Activated CD4-positive, alpha-beta T cell treated with anti-CD3 and anti-CD28 coated beads for 4 hours (primary cell): ENCODE measurements at places on chromosomes 7 and 10.
A peak's percentile ranks its signal among the peaks of the same experiment; 100 is the strongest.

GRCh38 chr7:149820622-149821190, 17.5 kb upstream of the ZNF862 start:
- DNase-seq = no peak

DNA sequence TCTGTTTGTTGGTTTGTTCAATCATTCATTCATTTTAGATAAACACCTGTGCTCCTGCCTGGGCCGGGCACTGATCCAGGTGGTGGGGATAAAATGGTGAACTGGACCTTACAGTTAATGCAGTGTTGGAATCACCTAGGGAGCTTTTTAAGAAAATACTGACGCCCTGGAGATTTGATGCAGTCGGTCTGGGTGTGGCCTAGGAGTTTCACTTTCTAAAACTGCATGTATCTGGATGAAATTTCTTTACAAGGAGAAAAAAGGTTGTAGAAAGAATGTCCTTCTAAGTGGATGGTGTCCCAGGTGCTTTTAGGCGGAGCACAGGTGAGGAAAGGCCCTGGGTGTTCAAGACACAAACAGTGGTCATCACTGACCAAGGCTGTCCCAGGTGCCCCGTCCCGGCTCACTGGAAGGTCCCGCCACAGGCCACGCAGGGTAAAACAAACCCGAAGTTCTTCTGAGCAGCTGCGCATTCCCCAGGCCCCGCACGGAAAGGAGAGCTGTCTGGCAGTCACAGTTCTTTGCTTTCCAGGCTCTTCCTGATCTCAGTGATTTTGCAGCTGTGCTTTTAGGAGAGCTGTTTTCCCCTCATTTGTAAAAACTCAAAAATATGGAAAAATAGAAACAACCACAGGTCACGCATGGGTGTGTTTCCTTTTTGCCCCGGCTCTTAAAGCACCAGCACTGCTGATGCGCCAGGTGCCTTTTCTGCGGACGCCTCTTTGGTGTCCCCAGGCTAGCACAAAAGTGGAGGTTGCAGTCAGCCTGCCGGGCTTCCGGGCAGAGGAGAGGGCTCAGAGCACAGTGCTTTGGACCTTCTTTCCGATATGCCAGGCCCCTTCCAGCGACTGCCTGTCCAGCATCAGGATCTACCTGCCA, 161.9 kb downstream of the GRK5 start:
- DNase-seq = no peak

DNA sequence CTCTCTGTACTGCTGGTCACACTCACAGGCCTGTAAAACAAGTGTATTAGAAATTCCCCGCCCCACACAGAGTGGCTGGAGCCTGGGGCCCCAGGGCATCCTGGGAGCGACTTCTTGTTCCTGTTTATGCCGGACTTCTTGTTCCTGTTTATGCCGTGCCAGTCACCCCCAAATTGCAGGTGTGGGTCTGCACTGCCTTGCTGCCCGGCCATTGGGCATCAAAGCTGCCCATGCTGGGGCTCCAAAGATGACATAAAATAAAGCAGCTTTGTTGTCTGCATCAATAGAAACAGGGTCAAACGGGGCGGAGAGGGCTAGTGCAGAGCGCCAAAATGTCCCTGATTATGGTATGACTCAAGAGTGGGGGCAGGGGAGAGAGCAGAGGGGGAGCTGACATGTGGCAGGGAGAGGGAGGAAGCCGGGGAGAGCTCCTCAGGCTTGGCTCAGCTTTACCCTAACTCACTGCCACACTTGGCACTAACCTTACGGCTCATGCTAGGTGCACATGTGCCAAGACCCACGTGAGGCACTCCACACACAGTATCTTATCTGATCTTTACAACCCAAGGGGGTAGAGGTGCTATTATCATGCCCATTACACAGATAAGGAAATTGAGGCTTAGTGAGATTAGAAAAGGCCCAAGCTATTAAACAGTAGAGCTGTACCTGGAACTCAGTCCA, 98.4 kb downstream of the PIP4K2A start:
- peak; percentile 32 for DNase-seq

- DNase-seq = no peak
Observed at GRCh38 chr7:44473295-44473694, 17.2 kb downstream of the NUDCD3 start.

GRCh38 chr7:74364061-74364460, 74.9 kb downstream of the CLIP2 start:
- no peak for DNase-seq

DNA sequence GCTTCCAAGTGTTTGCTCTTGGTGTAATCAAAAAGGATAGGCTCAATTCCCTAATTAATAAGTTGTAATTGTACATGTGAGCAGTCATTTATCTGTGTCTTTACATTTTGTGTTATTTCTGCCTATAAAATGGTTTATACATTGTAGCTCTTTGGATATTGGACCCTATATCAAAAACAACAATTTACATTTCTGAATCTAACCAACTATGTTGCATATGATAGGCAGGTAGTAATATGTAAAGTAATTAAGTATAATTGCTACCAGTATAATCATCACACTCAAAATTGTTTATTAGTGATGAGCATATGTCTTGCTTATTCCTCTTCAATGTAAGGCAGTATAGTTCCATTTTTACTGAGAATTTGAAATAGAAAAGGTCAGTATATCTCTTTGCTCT, 13.8 kb downstream of the AKR1C1 start:
- no peak for DNase-seq

- no peak for DNase-seq
Observed at GRCh38 chr10:91683975-91684374, 51.1 kb upstream of the PPP1R3C start.

GRCh38 chr7:137696376-137696775, 150.4 kb downstream of the DGKI start:
- DNase-seq = no peak

- no peak for DNase-seq
Observed at GRCh38 chr7:114789161-114789560, 132.7 kb upstream of the MDFIC start.

DNA sequence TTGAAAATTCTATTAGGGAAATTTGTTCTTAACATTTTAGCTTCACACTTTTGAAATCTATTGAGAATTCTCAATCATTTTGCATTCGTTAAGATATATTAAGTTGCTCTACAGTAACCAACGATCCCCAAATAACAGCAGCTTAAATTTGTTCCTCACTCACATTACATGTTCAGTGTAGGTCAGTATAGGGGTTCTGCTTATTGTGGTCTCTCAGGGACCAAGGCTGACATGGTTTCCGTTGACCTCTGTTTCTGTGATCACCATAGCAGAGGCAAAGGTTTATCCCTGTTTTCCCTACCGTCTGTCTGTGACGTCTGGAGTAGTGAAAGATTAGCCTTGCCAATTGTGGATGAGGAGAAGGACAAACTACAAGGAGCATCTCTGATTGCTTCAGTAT, 235.0 kb upstream of the CSTF2T start:
- DNase-seq = no peak

GRCh38 chr7:133253519-133253875, 619 bp downstream of the EXOC4 start:
- no peak for DNase-seq

DNA sequence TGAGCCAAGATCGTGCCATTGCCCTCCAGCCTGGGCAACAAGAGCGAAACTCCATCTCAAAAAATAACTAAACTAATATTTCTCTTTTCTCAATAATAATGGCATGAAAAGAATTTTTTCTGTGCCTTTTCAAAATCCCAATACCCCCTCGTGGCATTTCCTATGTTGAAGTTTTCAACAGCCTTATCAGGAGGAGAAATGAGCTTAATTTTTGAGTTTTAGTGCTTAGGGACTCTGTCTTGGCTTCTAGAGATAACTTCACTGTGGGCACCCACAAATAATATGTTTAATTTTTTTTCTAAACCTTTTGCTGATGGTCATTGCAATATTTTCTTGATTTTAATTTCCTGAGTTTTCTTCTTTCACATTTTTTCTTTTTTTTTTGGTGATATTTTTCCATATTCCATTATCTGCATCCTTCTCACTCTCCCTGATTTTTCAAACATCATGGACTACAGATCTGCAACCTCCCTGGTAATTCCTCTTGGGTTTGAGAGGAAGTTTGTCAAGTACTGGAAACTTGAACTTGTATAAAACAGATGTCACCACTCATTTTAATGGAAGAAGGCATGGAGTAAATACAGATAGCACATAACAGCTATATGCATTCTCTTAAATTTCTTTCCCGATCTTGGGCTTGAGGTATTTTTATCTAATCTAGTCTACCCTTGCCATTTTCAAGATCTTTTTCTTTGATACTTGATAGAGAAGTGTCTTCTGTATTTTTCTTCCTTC, 84.0 kb downstream of the KAT6B start:
- DNase-seq = no peak

- DNase-seq = no peak
Observed at GRCh38 chr7:144787127-144787526, 48.7 kb downstream of the TPK1 start.

DNA sequence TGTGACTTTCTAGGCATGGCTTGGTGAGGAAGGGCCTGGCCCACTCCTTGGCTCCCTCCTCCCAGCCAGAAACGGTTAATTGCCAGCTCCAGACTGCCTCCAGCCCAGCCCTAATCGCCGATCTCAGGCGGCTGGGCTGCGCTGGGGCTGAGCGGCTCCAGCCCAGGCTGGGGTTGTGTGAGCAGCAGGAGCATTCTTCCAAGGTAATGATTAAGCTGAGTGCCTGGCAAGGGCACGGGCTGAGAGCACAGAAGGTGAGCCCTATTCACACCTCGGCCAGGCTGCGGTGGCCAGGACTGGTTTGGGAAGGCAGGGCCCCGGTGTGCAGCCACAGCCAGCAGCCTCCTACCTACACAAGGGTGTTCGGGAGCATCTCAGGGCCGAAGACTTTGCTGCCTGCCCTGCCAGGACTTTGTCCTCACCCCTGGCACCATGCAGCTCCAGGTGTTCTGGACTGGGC, at the start of gene TMEM72:
Gene TMEM72, plus strand, starts transcription at position 257 of the 460 bp plus-strand sequence. Its CDS starts 176 bp downstream, at position 433.
- no peak for DNase-seq

- no peak for DNase-seq
Observed at GRCh38 chr7:40899636-40900507, 765.1 kb downstream of the SUGCT start.

DNA sequence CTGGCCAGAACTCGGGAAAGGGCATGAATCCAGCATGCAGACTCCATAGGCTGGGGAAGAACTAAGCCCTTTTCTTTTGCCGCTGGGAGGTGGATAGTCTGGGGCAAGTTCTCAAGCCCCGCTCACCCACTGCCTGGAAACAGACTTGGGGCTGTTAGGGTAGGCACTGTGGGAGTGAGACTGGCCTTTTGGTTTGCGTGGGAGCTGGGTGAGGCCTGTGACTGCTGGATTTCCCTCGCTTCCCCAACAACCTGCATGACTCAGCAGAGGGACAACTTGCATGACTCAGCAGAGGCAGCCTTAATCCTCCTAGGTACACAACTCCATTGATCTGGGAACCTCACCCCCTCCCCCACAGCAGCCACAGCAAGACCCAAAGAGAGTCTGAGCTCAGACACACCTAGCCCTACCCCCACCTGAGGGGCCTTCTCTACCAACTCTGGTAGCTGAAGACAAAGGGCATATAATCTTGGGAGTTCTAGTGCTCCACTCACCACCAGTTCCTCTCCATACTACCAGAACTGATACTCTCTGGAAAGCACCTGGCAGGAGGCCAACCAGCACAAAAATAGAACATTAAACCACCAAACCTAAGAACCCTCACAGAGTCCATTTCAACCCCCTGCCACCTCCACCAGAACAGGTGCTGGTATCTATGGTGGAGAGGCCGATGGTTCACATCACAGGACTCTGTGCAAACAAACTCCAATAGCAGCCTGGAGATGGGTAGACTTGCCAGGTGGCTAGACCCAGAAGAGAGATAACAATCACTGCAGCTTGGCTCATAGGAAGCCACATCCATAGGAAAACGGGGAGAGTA, 81.4 kb upstream of the LAMB4 start:
- DNase-seq = no peak

DNA sequence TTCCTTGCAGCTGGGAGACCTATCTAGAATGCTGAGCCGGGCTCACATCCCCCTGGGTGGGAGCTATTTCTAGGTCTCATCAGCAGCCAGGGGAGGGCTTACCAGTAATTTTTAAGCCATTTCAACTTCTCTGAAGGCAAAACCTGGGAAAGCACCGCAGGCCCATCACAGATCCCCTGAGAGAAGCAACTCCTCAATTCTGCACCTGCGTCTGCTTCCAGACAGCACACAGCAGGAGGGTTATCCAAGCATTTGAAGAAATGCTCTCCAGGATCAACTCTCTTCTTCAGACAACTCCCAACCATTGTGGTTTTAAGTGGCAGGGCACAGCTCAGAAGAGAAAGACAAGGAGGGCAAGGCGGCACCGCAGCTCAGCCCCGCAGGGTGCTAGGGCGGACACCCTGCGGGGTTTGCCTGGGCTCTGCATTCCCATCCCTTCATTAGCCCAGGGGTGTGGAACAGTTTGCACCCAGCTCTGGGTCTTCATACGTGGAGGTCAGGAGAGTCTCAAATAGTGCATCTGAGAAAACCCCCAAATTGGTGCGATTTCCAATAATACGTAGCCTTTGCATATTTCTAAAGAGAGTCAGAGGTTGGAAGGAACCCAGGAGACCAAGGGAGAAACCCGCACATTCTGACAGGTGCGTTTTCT, 618.7 kb downstream of the DNAJB6 start:
- DNase-seq = no peak

DNA sequence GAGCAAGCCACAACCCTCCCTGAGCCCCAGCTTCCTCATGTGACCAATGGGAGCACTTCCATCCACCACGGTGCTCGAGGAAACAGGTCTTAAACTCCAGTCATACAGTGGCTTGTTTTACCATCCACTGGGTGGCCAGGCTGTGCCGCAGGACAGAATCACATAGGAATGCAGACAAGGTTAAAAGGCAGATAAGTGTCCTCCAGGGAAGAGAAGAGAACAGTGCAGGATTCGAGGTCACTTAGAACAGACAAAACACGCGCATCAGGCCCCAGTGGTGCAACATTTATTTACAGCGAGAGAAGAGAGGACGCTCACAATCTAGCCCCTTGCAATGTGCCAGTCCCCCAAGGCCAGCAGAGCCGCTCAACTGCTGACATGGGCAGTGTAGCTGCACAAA, 92.8 kb downstream of the TMEM130 start:
- no peak for DNase-seq

DNA sequence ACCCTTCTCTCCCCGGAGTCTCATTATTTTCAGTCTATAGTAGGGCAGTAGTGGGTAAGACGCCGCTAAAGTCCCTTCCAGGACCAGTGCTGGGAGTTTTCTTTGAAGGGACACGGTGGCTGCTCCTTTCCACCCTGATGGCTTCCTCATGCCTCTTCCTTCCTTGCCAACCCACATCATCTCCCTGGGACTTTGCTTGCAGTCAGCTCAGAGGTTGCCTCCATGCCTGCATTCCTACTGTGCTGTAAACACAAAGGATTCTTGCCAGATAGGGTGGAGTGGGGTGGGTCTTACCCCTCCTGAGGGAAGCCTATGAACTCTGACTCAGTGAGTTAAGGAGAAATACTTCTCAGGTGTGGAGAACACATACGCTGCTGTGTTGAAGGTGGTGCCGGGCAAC, 59.9 kb upstream of the IGFBP3 start:
- DNase-seq = no peak

DNA sequence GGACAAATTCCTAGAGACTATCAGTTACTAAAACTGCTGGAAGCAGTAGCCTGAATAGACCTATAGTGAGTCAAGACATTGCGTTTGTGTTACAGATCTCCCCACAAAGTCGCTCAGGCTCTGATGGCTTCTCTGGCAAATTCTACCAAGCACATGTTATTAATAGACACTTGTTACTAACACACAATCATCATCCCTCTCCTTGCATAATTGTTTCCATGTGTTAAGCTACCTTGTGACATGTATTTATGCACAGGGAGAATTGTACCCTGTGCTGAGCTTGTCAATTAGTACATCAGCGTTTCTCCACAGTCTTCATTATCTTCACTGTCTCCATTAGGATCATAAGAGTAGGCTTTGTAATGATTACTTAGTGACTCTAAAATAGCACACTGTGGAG, 31.2 kb downstream of the DYNC2I1 start:
- DNase-seq = no peak

- DNase-seq = no peak
Observed at GRCh38 chr7:30853576-30853975, 58.1 kb upstream of the AQP1 start.
